Natural killer cell (primary cell): ENCODE measurements at places on chromosomes 7 and 10. TPM values are rescaled to one million over a fixed set of nuclear protein-coding genes. Genes with fewer than 3 reads are reported as not detected.

LOXL4 gene
- 0.23 TPM for total RNA-seq

- H3K27me3 ChIP-seq = no peaks in the 10 kb centered on the region
- H3K27ac ChIP-seq = no peak overlapping the region
- no peak for DNase-seq
- no peaks in the 10 kb centered on the region for H3K36me3 ChIP-seq
- H3K4me3 ChIP-seq = no peak overlapping the region
These were observed 42.2 kb upstream of the TCF7L2 start for GRCh38 chr10:112907893-112908292.

DNA sequence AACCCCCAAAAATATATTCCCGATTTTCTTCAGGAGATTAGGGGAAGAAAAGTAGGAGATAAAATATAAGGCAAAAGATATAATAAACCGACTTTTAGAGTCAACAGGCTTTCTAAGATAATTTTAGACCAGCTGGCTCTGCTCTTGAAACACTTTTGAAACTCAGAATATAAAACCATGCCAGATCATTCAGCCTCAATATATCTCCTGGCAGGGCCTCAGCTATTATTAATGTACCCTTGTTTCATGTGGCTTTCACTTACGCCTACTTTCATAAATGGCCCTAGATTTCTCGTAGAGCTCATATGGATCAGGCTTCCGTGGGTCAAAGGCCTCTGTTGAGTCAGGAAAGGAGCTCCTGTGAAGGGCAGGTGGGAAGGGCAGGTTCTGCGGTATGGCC lies 396.0 kb downstream of the PHTF2 start:
- H3K27ac ChIP-seq = no peak overlapping the region
- no peak for DNase-seq
- no peaks in the 10 kb centered on the region for H3K27me3 ChIP-seq
- H3K36me3 ChIP-seq = no peaks in the 10 kb centered on the region

DNA sequence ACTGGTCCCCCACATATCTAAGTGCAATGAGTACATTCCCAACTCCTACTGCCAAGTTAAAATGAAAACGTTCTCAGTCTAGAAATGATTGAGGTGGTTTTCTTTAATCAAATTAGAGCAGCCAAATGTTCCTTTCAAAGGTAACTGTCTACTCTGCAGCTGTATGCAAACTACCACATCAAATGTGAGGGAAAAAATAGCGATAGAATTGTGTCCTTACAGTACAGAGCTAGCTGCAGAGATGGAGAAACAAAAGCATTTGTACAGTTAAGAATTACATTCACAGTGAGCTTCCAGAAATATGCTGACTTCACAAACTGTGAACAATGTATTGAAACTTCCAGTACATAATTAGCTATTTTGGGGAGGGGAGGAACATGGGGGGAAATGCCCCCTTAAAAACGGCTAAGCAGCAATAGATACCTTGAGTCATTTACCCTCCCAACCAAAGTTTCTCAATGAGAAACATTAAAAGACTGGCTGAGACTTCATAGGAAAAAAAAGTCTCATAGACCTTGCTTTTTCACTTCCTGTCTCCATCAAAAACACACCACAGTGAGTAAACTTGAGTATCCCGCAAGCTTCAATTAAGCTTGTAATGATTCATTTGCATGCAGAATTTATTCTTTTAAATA lies 22.9 kb downstream of the CDK6 start:
- H3K4me1 ChIP-seq = no peaks in the 10 kb centered on the region
- H3K36me3 ChIP-seq = no peaks in the 10 kb centered on the region
- no peak overlapping the region for H3K4me3 ChIP-seq
- peak overlapping the region; percentile 14 for H3K27ac ChIP-seq
- no peaks in the 10 kb centered on the region for H3K27me3 ChIP-seq

DNA sequence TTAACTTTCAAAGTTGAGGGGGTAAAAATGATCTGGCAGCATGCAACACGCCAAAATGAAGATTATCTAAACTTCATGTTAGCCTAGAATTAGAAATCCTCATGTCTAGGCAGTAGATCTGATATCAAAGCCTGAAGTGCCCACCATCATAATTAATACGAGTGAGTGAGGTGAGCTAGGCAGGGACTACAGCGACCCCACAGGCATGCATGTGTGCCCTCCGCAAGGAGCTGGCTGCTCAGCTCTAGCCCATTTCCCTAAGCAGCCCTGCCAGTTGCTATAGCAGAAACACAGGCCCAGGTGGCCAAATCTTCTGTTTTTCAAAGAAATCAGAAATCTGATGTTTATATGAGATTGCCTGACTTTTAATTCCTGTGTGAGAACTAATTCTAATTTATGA lies 93.1 kb upstream of the IFRD1 start:
- no peak overlapping the region for H3K4me3 ChIP-seq
- H3K4me1 ChIP-seq = no peaks in the 10 kb centered on the region
- no peaks in the 10 kb centered on the region for H3K36me3 ChIP-seq
- no peak for DNase-seq
- H3K27me3 ChIP-seq = no peaks in the 10 kb centered on the region

- no peaks in the 10 kb centered on the region for H3K4me1 ChIP-seq
- H3K4me3 ChIP-seq = no peak overlapping the region
- no peak for DNase-seq
These were observed 14.2 kb upstream of the PRKAR1B start for GRCh38 chr7:741191-741671.

- H3K4me1 ChIP-seq = peaks cover 23% of the 10 kb centered on the region
- peaks cover 3% of the 10 kb centered on the region for H3K36me3 ChIP-seq
- no peak overlapping the region for H3K4me3 ChIP-seq
- H3K27ac ChIP-seq = no peak overlapping the region
These were observed 85.9 kb downstream of the MDFIC start for GRCh38 chr7:115007751-115008150.

DNA sequence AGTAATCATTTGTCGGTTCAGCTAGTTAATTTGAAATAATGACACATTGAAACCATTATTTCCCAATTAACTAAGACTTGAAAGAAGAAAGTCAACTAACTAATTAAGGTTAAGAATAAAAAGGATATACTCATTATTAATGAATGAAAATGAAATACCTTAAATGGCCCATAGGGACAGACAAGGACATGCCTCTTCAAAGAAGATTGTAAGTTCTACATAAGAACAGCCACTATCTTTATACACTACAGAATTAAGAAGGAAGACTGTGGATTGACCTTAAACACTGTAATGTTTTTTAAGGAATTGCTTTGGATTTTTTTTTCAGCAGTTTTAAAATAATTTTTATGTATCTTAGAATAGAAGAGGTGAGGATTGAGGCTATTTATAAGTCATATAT lies 60.7 kb downstream of the CSTF2T start:
- no peak overlapping the region for H3K27ac ChIP-seq
- H3K27me3 ChIP-seq = no peaks in the 10 kb centered on the region
- H3K4me1 ChIP-seq = no peaks in the 10 kb centered on the region
- DNase-seq = no peak
- H3K36me3 ChIP-seq = no peaks in the 10 kb centered on the region

DNA sequence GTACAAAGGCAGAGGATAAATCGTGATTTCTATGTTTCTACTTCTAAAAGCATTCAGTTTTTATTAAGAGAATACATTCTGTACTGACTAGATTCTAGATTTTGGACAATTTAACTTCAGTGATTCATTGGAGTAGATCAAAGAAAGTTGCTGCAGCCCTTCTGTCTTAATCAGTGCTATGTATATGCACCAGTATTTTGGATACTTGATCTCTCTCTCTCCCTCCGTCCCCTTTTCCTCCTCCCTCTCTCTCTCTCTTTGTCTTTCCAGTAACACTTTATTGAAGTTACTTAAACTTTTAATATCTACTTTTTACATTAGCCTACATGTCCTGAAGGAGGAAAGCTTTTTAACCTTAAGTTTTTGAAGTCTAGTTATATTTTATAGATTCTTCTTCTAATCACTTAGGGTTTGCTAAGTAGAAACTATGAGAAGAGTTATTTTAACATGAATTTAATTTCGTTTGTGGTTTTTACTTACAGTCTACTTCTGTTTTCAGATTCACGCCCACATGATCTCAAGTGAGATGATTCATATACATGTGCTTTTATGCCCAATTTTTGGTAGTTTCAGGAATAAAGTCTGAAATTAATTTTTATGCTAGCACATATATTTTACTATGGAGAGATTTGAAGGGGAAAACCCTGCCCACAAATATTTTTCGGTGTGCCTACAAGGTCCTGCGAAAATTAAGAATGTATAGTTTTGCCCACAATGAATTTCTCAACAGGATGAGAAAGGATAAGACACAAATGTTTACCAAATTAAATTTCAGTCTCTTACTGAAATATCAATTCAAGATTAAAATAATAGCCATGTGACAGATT lies 9.1 kb downstream of the MDFIC start:
- no peaks in the 10 kb centered on the region for H3K27me3 ChIP-seq
- peak; percentile 50 for DNase-seq
- no peak overlapping the region for H3K4me3 ChIP-seq
- no peaks in the 10 kb centered on the region for H3K36me3 ChIP-seq

DNA sequence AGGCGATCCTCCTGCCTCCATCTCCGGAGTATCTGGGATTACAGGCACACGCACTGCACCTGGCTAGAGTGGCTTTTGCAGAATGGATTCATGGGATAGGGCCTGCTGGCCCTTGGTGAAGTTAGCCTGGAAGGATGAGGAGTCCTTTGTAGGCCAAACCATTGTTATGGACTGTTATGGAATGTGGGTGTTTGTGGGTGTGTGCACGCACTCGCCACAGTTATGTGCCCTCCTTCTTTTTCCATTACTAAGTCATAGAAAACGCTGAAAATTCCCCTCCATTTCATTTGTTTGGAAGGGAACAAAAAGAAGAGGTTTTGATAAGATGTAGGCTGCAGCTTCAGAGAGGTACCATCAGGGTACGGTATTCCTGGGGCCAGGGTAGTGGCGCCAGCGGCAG lies 15.0 kb downstream of the ZNF862 start:
- H3K4me3 ChIP-seq = no peak overlapping the region
- no peaks in the 10 kb centered on the region for H3K27me3 ChIP-seq
- H3K27ac ChIP-seq = no peak overlapping the region
- DNase-seq = no peak

FKBP6 gene
- not detected for total RNA-seq

FGL2 gene
- total RNA-seq = 51.5 TPM

GRCh38 chr7:117205873-117206272 lies 117.0 kb downstream of the WNT2 start:
- H3K27me3 ChIP-seq = no peaks in the 10 kb centered on the region
- no peak for DNase-seq
- H3K4me1 ChIP-seq = no peaks in the 10 kb centered on the region
- H3K27ac ChIP-seq = no peak overlapping the region
- H3K4me3 ChIP-seq = no peak overlapping the region
- H3K36me3 ChIP-seq = no peaks in the 10 kb centered on the region

MYH16 gene
- not detected for total RNA-seq

DNA sequence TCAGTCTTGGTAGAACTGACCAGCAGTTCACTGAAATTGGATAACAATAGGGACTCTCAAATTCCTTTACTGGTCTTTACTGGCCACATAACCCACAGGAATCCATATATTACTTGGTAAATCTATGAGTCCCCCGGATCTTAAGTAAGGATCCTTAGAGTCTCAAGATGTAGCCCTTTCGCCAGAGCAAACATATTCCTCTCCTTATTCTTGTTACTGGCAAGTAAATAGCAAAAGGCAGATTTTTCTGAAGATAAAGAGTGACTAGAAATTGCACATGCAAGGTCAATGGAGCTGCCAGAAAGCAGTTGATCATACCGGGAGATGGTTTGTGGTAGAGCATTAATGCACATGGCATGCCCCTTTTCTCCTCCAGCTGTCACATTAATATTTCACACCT lies 283.0 kb downstream of the HDAC9 start:
- H3K36me3 ChIP-seq = no peaks in the 10 kb centered on the region
- DNase-seq = no peak
- no peak overlapping the region for H3K27ac ChIP-seq
- no peaks in the 10 kb centered on the region for H3K4me1 ChIP-seq
- H3K27me3 ChIP-seq = no peaks in the 10 kb centered on the region
- no peak overlapping the region for H3K4me3 ChIP-seq

GRCh38 chr7:106766551-106766950 lies 98.5 kb upstream of the PIK3CG start:
- DNase-seq = no peak
- H3K36me3 ChIP-seq = no peaks in the 10 kb centered on the region
- no peaks in the 10 kb centered on the region for H3K27me3 ChIP-seq
- H3K27ac ChIP-seq = no peak overlapping the region

PPA1 gene
- 26.5 TPM for total RNA-seq

MASTL gene
- 21.2 TPM for total RNA-seq

GRCh38 chr7:24158975-24159374 lies 125.0 kb upstream of the NPY start:
- no peak overlapping the region for H3K27ac ChIP-seq
- DNase-seq = no peak
- H3K36me3 ChIP-seq = no peaks in the 10 kb centered on the region
- no peaks in the 10 kb centered on the region for H3K27me3 ChIP-seq
- no peaks in the 10 kb centered on the region for H3K4me1 ChIP-seq

- H3K4me1 ChIP-seq = peaks cover 16% of the 10 kb centered on the region
- no peak overlapping the region for H3K4me3 ChIP-seq
- H3K36me3 ChIP-seq = no peaks in the 10 kb centered on the region
- no peak for DNase-seq
These were observed 24.0 kb upstream of the KMT2C start for GRCh38 chr7:152459724-152460251.

MSS51 gene
- total RNA-seq = 4.5 TPM

DNA sequence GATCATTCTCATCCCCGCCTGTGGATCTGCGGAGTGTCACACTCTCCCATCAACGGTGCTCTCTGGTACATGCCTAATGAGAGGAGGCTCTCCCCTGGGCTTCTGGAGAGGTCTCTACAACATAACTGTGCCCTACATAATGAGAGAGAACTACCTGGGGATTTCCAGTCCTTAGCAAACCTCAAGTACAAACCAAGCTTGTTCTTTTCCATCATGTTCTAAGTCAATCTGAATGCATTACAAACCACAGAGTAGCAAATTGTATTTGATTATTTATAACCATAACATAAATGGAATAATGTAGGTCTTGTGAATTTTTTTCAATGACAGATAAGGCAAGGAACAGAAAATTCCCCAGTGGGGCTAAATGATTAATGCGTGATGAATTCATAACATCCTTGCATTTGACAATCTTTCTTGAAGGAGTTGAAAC lies 412.4 kb upstream of the NRP1 start:
- DNase-seq = no peak
- no peaks in the 10 kb centered on the region for H3K27me3 ChIP-seq
- no peaks in the 10 kb centered on the region for H3K36me3 ChIP-seq
